ENCODE measurements at places on chromosomes 7 and 10. TPM values are rescaled to one million over a fixed set of nuclear protein-coding genes. Genes with fewer than 3 reads are reported as not detected.

The MYL10 gene
- total RNA-seq = 0.44 TPM

The PALD1 gene
- 31.8 TPM for total RNA-seq

GRCh38 chr7:143055754-143056153, 3.6 kb downstream of the OR6V1 start:
- no peak overlapping the region for H3K4me3 ChIP-seq
- H3K27ac ChIP-seq = no peak overlapping the region
- H3K27me3 ChIP-seq = no peaks in the 10 kb centered on the region
- no peaks in the 10 kb centered on the region for H3K36me3 ChIP-seq
- no peak for DNase-seq

GRCh38 chr7:81887098-81888090, 117.5 kb upstream of the HGF start:
- no peaks in the 10 kb centered on the region for H3K4me1 ChIP-seq
- H3K27ac ChIP-seq = no peak overlapping the region
- H3K36me3 ChIP-seq = no peaks in the 10 kb centered on the region
- H3K4me3 ChIP-seq = no peak overlapping the region
- H3K27me3 ChIP-seq = no peaks in the 10 kb centered on the region
- no peak for DNase-seq

- H3K27me3 ChIP-seq = no peaks in the 10 kb centered on the region
- no peaks in the 10 kb centered on the region for H3K36me3 ChIP-seq
- no peak overlapping the region for H3K4me3 ChIP-seq
- H3K4me1 ChIP-seq = no peaks in the 10 kb centered on the region
- no peak overlapping the region for H3K27ac ChIP-seq
These were observed 52.9 kb downstream of the CLEC2L start for GRCh38 chr7:139576179-139576973.

GRCh38 chr10:98402931-98403718, 11.9 kb downstream of the PYROXD2 start:
- no peaks in the 10 kb centered on the region for H3K36me3 ChIP-seq
- no peak overlapping the region for H3K4me3 ChIP-seq

- peaks cover 11% of the 10 kb centered on the region for H3K36me3 ChIP-seq
- H3K27me3 ChIP-seq = no peaks in the 10 kb centered on the region
- peaks cover 4% of the 10 kb centered on the region for H3K4me1 ChIP-seq
- no peak overlapping the region for H3K27ac ChIP-seq
- no peak overlapping the region for H3K4me3 ChIP-seq
These were observed 73.5 kb downstream of the ZRANB1 start for GRCh38 chr10:125015356-125015944.

DNA sequence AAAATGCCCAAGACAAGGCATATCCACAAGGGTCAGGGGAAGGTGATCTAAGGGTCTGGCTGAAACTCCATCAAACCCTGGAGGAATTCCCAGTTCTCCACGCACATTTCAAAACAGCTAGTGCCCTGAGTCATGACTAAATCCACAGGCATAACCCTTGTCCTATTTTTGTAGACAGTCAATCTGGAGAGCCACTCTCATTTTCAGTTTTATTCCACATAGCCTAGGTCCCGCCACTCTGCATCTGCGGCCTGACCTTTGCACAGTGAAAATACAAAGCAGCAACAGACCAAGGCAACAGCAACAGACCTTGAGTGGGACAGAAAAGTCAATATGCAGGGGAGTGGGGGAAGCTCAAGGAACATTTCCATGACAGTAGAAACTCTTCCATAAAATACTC, 201.4 kb upstream of the NPVF start:
- no peak overlapping the region for H3K4me3 ChIP-seq
- H3K4me1 ChIP-seq = no peaks in the 10 kb centered on the region
- no peak overlapping the region for H3K27ac ChIP-seq
- DNase-seq = no peak
- H3K36me3 ChIP-seq = no peaks in the 10 kb centered on the region
- no peaks in the 10 kb centered on the region for H3K27me3 ChIP-seq
